ENCODE measurements at places on chromosomes 6 and 20.

DNA sequence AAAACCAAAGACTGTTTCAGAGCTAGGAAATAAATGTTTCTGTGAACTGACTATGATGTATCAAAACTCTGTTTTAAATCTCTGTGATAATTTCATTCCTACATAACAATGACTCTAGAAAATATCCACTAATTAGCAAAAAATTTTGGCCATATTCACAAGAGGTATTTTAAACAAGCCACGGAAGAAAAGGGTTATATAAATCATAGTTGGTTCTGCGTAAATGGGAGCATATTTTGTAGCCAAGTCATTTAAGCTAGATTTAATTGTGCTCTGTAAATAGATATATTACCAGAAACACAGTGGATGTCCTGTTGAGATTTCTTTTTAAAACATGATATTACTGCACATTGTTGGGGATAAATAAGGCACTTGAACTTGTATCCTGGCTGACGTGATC lies 416.5 kb upstream of the PLCB4 start:
- no peak overlapping the region for H3K27ac ChIP-seq
- no peaks in the 10 kb centered on the region for H3K36me3 ChIP-seq
- no peak for DNase-seq
- H3K4me1 ChIP-seq: no peaks in the 10 kb centered on the region
- no peak overlapping the region for H3K4me3 ChIP-seq

DNA sequence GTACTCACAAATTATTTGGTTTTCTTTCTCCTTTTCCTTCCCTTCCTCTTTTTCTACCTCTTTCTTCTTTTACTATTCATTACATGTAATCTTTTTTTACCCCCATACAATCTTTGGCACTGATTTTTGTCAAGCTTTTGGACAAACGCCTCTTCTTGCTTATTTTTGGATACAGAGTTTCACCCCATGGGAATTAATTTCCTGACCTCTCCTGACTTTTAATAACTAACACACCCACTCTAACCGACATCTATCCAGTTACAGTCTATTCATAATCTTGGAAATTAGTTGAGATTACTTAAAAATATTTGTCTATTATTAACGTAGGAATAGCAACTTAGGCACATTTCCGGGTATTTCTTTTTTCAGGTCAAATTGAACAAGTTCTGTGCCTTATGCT lies 101.2 kb downstream of the HDGFL1 start:
- DNase-seq: no peak
- H3K27me3 ChIP-seq: no peaks in the 10 kb centered on the region
- H3K27ac ChIP-seq: no peak overlapping the region
- no peak overlapping the region for H3K4me3 ChIP-seq
- H3K4me1 ChIP-seq: no peaks in the 10 kb centered on the region

- peaks cover 7% of the 10 kb centered on the region for H3K4me1 ChIP-seq
- no peak overlapping the region for H3K4me3 ChIP-seq
- H3K27ac ChIP-seq: no peak overlapping the region
- H3K27me3 ChIP-seq: no peaks in the 10 kb centered on the region
- H3K36me3 ChIP-seq: no peaks in the 10 kb centered on the region
These were observed 15.7 kb upstream of the TMEM217 start for GRCh38 chr6:37273690-37274089.

GRCh38 chr6:134510920-134511319 lies 193.0 kb upstream of the SGK1 start:
- DNase-seq: no peak
- no peaks in the 10 kb centered on the region for H3K36me3 ChIP-seq
- H3K4me1 ChIP-seq: no peaks in the 10 kb centered on the region

DNA sequence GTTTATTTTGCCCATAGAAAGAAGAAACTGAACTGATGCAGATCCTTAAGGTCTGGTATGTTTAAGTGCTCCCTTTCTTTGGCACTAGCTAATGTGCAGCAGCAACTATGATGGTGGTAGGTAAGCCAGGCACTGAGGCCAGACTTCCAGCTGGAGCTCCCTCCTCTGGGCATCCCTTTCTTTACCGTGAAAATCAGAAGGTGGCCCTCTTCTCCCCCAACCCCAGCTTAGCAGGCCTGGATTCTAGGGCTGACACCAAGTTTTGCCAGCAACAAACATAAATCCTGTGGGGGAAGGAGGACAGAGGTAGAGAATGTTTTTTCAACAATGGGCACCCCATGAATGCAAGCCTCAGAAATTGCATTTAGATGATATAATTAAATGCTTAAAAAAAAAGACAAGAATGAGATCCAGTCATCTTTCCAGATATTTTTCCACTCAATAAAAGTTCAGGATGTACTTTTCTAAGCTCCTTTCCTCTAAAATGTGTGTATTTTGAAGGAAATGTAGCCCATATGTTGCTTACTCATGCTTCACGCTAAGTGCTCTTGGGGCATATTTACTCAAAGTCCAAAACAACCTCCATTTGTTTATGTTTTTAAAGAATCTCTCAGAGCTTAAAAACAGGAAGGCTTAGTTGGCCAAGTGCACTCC lies 123.9 kb upstream of the NXT1 start:
- no peak overlapping the region for H3K27ac ChIP-seq
- H3K27me3 ChIP-seq: no peaks in the 10 kb centered on the region
- H3K4me3 ChIP-seq: no peak overlapping the region
- H3K36me3 ChIP-seq: no peaks in the 10 kb centered on the region

- H3K4me3 ChIP-seq: no peak overlapping the region
- no peaks in the 10 kb centered on the region for H3K36me3 ChIP-seq
- no peaks in the 10 kb centered on the region for H3K27me3 ChIP-seq
- no peak overlapping the region for H3K27ac ChIP-seq
These were observed 5.3 kb upstream of the TCP11 start for GRCh38 chr6:35146453-35146852.

DNA sequence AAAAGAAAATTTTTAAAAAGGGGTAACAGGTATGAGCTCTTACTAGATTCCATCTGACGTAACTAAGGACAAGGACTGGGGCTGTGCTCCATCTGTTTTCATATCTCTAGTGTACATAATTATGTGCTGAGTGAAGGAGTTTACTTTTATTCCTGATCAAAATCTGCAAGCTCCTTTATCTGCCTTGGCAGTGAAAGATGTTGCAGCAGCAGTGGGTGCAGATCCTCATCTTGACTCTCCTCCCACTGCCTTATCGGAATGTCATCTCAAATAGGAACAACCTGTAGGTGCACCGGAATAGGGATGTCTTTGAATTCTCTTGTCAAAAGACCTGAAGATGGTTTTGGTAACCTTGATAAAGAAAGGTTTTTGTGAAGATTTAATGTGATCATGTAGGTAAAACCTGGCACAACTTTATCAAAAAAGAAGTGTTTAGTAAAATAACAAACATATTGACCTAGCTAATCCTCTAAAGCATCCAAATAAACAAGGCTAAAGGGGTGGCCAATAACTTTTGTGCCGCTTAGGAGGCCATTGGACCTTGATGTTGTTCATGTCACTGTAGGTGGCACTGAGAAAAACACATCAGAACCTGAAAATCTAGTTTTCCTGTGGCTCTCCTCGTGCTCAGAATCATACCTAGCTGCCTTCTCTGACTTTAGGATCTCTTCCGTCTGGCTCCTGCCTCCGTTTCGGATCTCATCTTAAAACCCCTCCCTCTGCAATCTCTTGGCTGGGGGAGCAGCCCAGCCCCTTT lies 19.0 kb upstream of the SLC16A10 start:
- no peak for DNase-seq
- peaks cover 3% of the 10 kb centered on the region for H3K4me1 ChIP-seq
- no peaks in the 10 kb centered on the region for H3K27me3 ChIP-seq
- no peaks in the 10 kb centered on the region for H3K36me3 ChIP-seq
- no peak overlapping the region for H3K27ac ChIP-seq

- no peak overlapping the region for H3K4me3 ChIP-seq
- no peaks in the 10 kb centered on the region for H3K36me3 ChIP-seq
- DNase-seq: no peak
These were observed 67.8 kb downstream of the LY86 start for GRCh38 chr6:6656287-6656686.

- H3K4me1 ChIP-seq: no peaks in the 10 kb centered on the region
- H3K36me3 ChIP-seq: no peaks in the 10 kb centered on the region
- no peak overlapping the region for H3K27ac ChIP-seq
- no peak overlapping the region for H3K4me3 ChIP-seq
These were observed 79.3 kb upstream of the ARMC2 start for GRCh38 chr6:108768792-108769524.

GRCh38 chr6:155216312-155217046 lies 47.3 kb upstream of the CLDN20 start:
- no peaks in the 10 kb centered on the region for H3K36me3 ChIP-seq
- no peak for DNase-seq
- no peak overlapping the region for H3K27ac ChIP-seq
- no peaks in the 10 kb centered on the region for H3K4me1 ChIP-seq

All from kidney (tissue), 22 donors.